Muscle of back (tissue), 13 donors: ENCODE measurements at places on chromosomes 5 and 9. TPM values are rescaled to one million over a fixed set of nuclear protein-coding genes. Genes with fewer than 3 reads are reported as not detected.

TESK1 gene
- polyA plus RNA-seq: 36.8 TPM

SOX30 gene
- 0.27 TPM for polyA plus RNA-seq

OR1J2 gene
- polyA plus RNA-seq: not detected

ORM1 gene
- polyA plus RNA-seq: 0.30 TPM

CCL28 gene
- polyA plus RNA-seq: 0.10 TPM

BHMT2 gene
- 2.6 TPM for polyA plus RNA-seq

GRCh38 chr9:118522093-118523028 lies 818.2 kb downstream of the TLR4 start:
- peak; percentile 28 for DNase-seq

GRCh38 chr5:45355189-45355992 lies 340.8 kb downstream of the HCN1 start:
- no peak for DNase-seq

GRCh38 chr9:95078511-95078910 lies 239.0 kb downstream of the FANCC start:
- DNase-seq: no peak

- DNase-seq: peak; percentile 47
Measured at GRCh38 chr5:72817076-72817481, 618 bp downstream of the TNPO1 start.

DNA sequence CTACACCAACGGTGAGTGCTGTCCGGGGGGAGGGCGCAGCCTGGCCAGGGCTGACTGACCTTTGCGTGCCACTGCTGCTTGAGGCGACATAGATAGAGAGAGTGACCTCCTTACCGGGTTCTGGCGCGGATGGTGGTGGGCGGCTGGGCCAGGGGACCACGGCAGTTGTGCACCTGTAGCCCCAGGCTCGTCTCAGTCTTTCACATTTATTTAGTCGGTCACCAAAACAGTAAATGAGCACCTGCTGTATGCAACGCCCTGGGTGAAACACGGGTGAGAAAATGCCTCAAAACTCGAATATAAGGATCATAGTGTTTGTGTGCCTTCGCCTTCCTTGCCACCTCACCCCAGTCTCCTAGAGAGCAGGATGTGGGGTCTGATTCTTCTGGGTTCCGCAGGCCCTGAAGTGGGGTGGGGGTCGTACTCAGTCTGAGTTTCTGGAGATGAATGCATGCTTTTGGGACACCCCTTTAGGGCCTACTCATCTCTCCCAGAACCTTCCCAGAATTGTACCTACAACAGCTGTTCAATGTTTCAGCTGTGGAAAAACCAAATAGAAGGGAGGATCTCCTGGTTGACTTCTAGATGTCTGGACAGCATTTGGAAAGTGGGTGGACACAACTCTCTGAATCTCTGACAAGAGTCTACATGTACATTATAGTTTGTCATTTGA lies 714 bp downstream of the SEC24A start:
- DNase-seq: no peak

GRCh38 chr9:91056486-91056885 lies 254.9 kb downstream of the SYK start:
- no peak for DNase-seq

GRCh38 chr5:131367219-131367860 lies 103.5 kb downstream of the CDC42SE2 start:
- DNase-seq: no peak

DNA sequence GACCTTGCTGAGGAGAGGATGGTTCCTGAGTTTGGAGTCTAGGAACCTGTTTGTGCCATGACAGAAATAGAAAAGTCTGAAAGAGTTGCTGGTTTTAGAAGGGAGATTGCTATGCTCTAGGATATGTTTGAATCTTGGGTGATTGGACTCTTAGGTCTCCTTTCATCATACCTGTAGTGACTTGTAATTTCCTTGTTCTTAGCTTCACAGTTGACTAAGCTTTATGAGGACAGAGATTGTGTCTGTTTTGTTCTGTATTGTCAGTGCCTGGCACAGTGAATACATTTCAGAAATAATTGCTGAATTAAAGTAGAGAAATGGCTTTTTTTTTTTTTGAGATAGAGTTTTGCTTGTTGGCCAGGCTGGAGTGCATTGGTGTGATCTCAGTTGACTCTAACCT lies 31.5 kb downstream of the GAPVD1 start:
- DNase-seq: no peak

DNA sequence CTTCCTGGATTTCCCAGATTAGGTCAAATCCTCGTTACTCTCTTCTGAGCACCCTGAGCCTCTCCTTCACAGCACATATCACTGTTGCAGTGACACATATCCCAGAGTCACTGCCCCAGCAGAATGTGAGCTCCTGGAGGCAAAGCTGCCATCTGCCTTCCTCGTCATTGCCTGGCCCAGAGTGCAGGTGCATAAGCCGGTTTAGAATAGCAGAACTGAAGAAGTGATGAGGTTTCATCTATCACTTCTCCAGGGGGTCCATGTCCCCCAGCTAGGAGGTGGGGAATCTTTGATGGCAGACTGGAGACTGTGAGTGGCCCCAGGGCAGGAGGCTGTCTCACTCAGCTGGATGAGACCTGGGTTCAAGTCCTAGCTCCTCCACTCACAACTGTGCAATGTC lies 25.8 kb downstream of the NIPAL4 start:
- DNase-seq: no peak
